ENCODE measurements at places on chromosomes 4 and X. TPM values are rescaled to one million over a fixed set of nuclear protein-coding genes. Genes with fewer than 3 reads are reported as not detected.

GRCh38 chr4:187541666-187542065 lies 453.9 kb upstream of the ZFP42 start:
- no peak overlapping the region for H3K4me3 ChIP-seq
- H3K27ac ChIP-seq: no peak overlapping the region
- no peaks in the 10 kb centered on the region for H3K27me3 ChIP-seq
- no peaks in the 10 kb centered on the region for H3K36me3 ChIP-seq
- no peak for DNase-seq

The BCORL1 gene
- total RNA-seq: 20.0 TPM

- no peaks in the 10 kb centered on the region for H3K36me3 ChIP-seq
- H3K27ac ChIP-seq: no peak overlapping the region
- no peaks in the 10 kb centered on the region for H3K4me1 ChIP-seq
- H3K4me3 ChIP-seq: no peak overlapping the region
Measured at GRCh38 chr4:11397146-11397545, 31.5 kb downstream of the HS3ST1 start.

The SSX1 gene
- total RNA-seq: not detected

GRCh38 chr4:108559068-108559793 lies 61.1 kb upstream of the RPL34 start:
- H3K27me3 ChIP-seq: no peaks in the 10 kb centered on the region
- no peak overlapping the region for H3K4me3 ChIP-seq
- no peak for DNase-seq

The PLAC8 gene
- total RNA-seq: not detected

DNA sequence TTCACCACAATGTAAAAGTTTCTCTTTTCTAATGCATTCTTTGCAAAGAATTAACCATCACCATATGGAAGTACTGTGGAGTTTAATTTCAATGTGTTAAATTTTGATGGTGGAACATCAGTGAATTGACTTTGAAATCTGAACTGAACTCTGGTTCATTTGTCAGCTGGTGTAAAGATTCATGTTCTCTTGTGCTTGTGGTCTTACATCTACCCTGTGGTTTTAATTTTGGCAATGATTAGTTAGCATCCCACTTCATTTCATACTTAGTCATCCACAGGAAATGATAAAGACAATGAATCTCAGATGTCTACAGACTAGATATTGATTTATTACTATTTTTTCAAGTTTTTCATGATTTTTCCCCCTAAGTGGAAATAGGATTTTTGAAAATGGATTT lies 77.8 kb downstream of the GRID2 start:
- H3K27me3 ChIP-seq: peaks cover 1% of the 10 kb centered on the region
- peaks cover 2% of the 10 kb centered on the region for H3K36me3 ChIP-seq
- no peak overlapping the region for H3K4me3 ChIP-seq
- no peaks in the 10 kb centered on the region for H3K4me1 ChIP-seq
- no peak overlapping the region for H3K27ac ChIP-seq

DNA sequence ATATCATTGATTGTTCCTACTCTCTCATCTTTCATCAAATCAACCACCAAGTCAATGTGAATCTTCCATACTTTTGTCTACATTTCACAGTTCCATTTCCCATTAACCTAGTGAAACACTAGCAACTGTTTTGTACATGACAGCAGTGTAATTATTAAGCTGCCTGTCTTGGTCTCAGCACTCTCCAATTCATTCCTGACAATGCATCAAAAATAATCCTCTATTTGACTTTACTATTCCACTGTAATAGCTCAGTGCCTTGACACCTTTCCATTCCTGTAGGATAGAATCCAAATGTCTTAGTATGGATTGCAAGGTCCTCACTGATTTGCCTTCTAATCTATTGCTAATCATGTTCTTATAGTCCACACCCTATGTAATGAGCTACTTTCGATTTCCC lies 2405.8 kb downstream of the PCDH7 start:
- DNase-seq: no peak
- H3K27ac ChIP-seq: no peak overlapping the region
- H3K4me3 ChIP-seq: no peak overlapping the region
- no peaks in the 10 kb centered on the region for H3K4me1 ChIP-seq
- no peaks in the 10 kb centered on the region for H3K36me3 ChIP-seq

DNA sequence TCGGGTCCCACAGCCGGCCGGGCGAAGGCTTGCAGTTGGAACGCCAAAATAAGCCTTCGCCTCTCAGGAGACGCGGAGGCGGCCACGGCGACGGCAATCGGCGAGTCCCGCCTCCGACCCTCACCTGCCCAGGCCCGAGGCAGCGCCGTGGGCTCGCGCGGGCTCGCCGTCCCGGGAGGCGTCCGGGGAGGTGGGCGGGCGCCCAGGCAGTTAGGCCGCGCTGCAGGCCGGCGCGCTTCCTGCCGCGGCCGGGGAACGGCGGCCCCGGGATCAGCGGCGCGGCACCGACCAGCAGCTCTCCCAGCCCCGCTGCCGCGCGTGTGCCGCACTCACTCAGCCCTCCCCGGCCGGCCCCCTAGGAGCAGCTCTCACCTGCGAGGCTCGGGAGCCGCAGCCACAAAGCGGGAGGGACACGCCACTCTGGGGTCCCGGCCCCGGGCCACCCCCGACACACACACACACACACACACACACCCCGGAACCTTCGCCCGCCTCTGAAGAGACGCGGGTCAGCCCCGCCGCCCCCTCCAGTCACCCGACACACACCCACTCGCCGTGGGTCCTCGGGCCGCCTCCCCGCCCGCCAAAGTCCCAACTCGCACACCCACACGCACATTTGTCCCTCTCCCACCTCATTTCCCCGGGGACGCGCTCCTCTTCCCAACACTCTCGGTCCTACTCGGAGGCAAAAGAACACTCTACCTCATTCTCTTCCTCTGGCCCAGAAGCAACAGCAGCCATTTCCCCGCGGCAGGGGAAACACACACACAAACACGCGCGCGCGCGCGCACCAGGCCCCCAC lies at the start of gene CNOT6L:
Gene CNOT6L (minus strand): TSS at position 767 of the 802 bp plus-strand sequence. CDS start 60 bp downstream, at position 707.
- DNase-seq: peak; percentile 93
- H3K4me3 ChIP-seq: peak within 1 kb of the TSS; percentile 100
- H3K27me3 ChIP-seq: no peaks in the 10 kb centered on the region
- peaks cover 31% of the 10 kb centered on the region for H3K4me1 ChIP-seq

DNA sequence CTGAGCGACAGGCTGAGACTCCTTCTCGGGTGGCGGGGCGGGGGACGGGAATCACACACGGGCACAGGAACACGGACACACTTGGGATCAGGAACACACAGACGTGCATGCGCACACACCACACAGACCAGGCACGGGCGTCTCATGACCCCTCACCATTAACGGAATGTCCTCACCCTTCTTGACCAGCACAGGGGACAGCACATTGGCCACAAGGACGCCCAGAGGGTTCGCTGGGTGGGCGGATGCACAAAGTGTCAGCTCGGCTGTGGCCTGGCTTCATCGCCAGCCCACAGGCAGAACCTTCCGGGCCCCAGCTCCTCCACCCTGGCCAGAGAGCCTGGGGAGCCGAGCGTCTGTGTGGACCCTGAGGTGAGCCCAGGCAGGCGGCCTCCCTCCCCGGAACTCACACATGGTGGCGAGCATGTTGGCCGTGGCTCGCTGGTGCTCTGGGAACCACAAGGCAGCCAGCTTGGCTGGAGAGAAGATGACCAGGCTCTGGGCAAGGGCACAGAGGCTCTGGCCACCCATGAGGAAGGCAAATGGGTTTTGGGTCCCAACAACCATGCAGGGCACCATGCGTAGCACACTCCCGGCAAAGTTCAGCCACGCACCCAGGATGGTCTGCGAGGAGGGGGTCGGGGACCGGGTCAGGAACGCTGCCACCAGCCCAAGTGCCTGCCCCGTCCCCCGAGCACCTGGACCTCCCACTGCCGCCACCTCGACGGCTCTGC lies 3.1 kb downstream of the SLC49A3 start:
- no peak for DNase-seq
- H3K4me3 ChIP-seq: no peak overlapping the region
- H3K27ac ChIP-seq: no peak overlapping the region
- no peaks in the 10 kb centered on the region for H3K27me3 ChIP-seq
- H3K4me1 ChIP-seq: peaks cover 17% of the 10 kb centered on the region
- no peaks in the 10 kb centered on the region for H3K36me3 ChIP-seq

DNA sequence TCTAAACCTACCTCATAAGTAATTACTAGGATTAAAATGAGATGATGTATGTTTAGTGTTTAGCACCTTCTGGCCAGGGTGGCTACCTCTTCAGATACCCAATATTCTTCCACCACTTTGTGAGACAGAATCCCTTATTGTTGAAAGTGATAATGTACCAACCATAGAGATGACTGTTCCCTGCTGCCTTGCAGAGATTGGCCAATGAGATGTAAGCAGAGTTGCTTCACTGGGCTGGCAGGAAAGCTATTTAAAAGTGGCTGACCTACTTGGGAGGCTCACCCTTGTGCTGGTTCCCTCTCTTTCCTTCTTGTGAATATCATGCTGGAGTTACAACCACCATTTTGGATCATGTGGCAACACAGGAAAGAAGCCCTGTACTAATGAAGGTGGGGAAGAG lies 58.9 kb downstream of the TMEM154 start:
- no peak for DNase-seq
- no peaks in the 10 kb centered on the region for H3K36me3 ChIP-seq
- H3K27me3 ChIP-seq: peaks cover 5% of the 10 kb centered on the region
- no peak overlapping the region for H3K27ac ChIP-seq
- H3K4me1 ChIP-seq: no peaks in the 10 kb centered on the region
- no peak overlapping the region for H3K4me3 ChIP-seq

DNA sequence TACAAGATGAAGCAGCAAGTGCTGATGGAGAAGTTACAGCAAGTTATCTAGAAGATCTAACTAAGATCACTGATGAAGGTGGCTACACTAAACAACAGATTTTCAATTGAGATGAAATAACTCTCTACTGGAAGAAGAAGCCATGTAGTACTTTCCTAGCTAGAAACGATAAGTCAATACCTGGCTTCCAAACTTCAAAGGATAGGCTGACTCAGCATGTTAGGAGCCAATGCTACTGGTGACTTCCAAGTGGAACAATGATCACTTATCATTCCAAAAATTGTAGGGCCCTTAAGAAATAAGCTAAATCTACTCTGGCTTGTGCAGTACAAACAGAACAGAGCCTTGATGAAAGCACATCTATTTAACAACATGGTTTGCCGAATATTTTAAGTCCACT lies 55.0 kb downstream of the FBXW7 start:
- no peak overlapping the region for H3K27ac ChIP-seq
- no peak overlapping the region for H3K4me3 ChIP-seq
- H3K36me3 ChIP-seq: no peaks in the 10 kb centered on the region
- H3K4me1 ChIP-seq: peaks cover 34% of the 10 kb centered on the region
- H3K27me3 ChIP-seq: no peaks in the 10 kb centered on the region

The SSX2B gene
- not detected for total RNA-seq

The ADAM29 gene
- not detected for total RNA-seq
